ENCODE measurements at places on chromosomes 7 and 10. TPM values are rescaled to one million over a fixed set of nuclear protein-coding genes. Genes with fewer than 3 reads are reported as not detected.

GRCh38 chr7:25795824-25796235 is 356.2 kb upstream of the NFE2L3 start:
- no peak for DNase-seq

GRCh38 chr7:80466636-80467035 is 45.2 kb downstream of the GNAT3 start:
- no peak for DNase-seq

The CDC14C gene
- not detected for total RNA-seq

The CTBP2 gene
- 85.3 TPM for total RNA-seq

The PRF1 gene
- total RNA-seq: not detected
